CD4-positive, CD25-positive, alpha-beta regulatory T cell (primary cell): ENCODE measurements at places on chromosomes 11 and 22.
A peak's percentile ranks its signal among the peaks of the same experiment; 100 is the strongest.

DNA sequence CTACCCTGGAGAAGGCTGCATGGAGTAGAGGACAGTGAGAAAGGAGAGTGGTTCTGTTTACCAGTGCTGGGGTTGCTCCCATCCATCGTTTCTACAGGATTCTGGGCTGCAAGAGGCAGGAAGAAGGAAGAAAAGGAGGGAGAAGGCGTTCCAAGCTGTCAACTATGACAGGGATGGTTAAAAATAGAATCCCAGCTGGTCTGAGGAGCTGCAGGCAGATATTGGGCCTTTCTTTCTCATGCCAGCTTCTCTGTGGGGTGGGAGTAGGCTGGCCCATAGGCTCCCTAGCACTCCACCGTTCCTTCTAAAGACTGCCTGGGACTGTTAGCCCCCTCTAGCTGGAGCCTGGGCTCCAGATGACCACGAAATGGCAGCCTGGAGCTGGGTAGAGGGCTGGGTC, 13.6 kb downstream of the CCKBR start:
- no peak overlapping the region for H3K27ac ChIP-seq
- H3K4me3 ChIP-seq: no peak overlapping the region
- H3K36me3 ChIP-seq: no peaks in the 10 kb centered on the region
- no peaks in the 10 kb centered on the region for H3K4me1 ChIP-seq
- DNase-seq: no peak
- H3K27me3 ChIP-seq: peaks cover 4% of the 10 kb centered on the region

- no peak overlapping the region for H3K27ac ChIP-seq
- DNase-seq: no peak
- no peaks in the 10 kb centered on the region for H3K4me1 ChIP-seq
- no peaks in the 10 kb centered on the region for H3K36me3 ChIP-seq
Observed at GRCh38 chr22:28299309-28299708, 380.3 kb upstream of the PITPNB start.

GRCh38 chr11:2289859-2290258, 11.9 kb downstream of the C11orf21 start:
- H3K27me3 ChIP-seq: no peaks in the 10 kb centered on the region
- no peak overlapping the region for H3K4me3 ChIP-seq
- peaks cover 6% of the 10 kb centered on the region for H3K4me1 ChIP-seq
- DNase-seq: no peak
- no peak overlapping the region for H3K27ac ChIP-seq

- H3K27me3 ChIP-seq: peaks cover 4% of the 10 kb centered on the region
- no peaks in the 10 kb centered on the region for H3K36me3 ChIP-seq
- no peaks in the 10 kb centered on the region for H3K4me1 ChIP-seq
- no peak for DNase-seq
- no peak overlapping the region for H3K4me3 ChIP-seq
Observed at GRCh38 chr22:17475318-17476230, 87.7 kb upstream of the SLC25A18 start.

DNA sequence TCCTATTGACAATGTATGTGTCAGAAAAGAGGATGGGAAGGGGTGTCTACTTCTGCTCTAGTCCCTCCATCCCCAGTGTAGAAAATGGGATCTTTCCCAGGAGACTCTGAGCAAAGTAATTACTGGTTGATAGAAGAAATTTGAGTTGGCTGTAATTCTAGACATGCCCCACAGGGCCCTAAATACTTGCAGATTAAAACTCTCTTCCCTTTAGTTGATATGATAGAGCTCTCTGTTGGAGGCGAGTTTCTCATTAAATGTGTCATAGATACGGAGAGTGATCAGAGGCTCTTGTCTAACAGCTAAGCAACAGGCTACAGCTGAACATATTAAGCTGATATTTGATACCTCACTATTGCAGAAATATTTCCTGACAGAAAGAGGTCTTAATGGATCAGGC, 32.9 kb downstream of the OR52E1 start:
- no peaks in the 10 kb centered on the region for H3K4me1 ChIP-seq
- no peak overlapping the region for H3K4me3 ChIP-seq
- H3K36me3 ChIP-seq: no peaks in the 10 kb centered on the region
- no peaks in the 10 kb centered on the region for H3K27me3 ChIP-seq

- no peaks in the 10 kb centered on the region for H3K4me1 ChIP-seq
- H3K27ac ChIP-seq: no peak overlapping the region
- no peak for DNase-seq
- no peaks in the 10 kb centered on the region for H3K36me3 ChIP-seq
- no peaks in the 10 kb centered on the region for H3K27me3 ChIP-seq
Observed at GRCh38 chr11:2835296-2835695, 50.3 kb downstream of the CDKN1C start.

GRCh38 chr11:16839821-16840220, 101.4 kb downstream of the C11orf58 start:
- H3K4me3 ChIP-seq: no peak overlapping the region
- H3K27me3 ChIP-seq: no peaks in the 10 kb centered on the region
- H3K27ac ChIP-seq: no peak overlapping the region
- no peaks in the 10 kb centered on the region for H3K36me3 ChIP-seq
- no peak for DNase-seq

DNA sequence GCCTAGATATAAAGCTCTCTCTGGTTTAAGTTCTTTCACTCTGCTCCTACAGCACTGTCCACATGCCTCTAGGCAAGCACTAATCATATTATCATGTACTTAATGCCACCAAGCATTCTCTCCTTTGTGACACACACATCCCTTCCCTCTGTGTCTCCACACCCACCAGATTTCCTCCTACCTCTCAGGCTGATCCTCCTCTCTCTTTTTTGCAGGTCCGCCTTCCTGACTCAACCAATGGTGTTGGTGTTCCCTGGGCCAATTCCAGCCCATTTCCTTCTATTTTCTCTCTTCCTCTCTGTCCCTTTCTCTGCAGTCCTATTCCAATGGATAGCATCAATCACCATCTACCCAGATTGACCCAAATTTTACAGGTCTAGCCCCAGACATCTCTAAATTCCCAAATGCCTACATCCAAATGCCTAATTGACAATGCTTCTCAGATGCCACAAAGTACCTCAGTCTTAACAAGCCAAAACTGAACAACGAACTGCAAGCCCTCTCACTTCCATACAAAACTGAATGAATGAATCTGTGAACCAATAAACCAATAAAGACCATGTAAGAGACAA, 504 bp upstream of the ZNF215 start:
- DNase-seq: no peak
- H3K27ac ChIP-seq: no peak overlapping the region
- peaks cover 16% of the 10 kb centered on the region for H3K27me3 ChIP-seq
- peaks cover 15% of the 10 kb centered on the region for H3K4me1 ChIP-seq

DNA sequence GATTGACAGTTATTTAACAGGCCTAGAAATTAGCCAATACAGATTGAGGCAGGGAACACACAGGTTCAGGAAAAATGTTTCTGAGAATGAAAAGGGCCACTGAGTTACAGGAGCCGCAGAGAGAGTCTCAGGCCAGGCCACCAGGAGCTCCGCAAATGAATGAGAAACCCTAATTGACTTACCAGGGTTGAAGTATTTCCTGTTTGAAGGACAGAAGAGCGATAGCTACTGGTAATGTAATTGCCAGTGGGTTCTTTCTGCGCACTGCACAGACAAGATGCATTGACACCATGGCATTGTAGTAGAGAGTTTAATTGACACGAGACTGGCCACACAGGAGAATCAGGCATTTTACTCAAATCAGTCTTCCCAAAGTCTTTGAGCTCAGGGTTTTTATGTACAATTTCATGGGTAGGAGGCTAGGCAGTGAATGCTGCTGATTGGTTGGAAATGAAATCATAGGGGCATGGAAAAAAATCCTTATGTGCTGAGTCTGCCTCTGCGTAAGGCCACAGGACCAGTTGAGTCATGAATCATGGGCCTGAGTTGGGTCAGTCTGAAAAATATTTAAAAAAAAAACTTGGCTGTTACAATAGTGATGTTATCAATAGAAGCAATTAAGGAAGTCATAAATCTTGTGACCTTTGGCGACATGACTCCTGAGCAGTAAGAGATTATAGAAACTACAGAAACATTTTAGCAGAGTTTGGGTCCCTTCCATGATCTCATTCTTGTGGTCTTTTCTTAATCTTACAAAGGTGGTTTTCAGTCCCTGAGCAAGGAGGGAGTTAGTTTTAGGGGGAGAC, 203.8 kb downstream of the CASP12 start:
- DNase-seq: no peak
- no peak overlapping the region for H3K27ac ChIP-seq
- H3K36me3 ChIP-seq: no peaks in the 10 kb centered on the region
- no peaks in the 10 kb centered on the region for H3K27me3 ChIP-seq

- no peak overlapping the region for H3K27ac ChIP-seq
- no peak for DNase-seq
Observed at GRCh38 chr22:32050678-32051515, 7.8 kb downstream of the SLC5A1 start.

GRCh38 chr11:60994541-60995080, 23.1 kb downstream of the CD6 start:
- peaks cover 24% of the 10 kb centered on the region for H3K4me1 ChIP-seq
- peak; percentile 31 for DNase-seq
- H3K27me3 ChIP-seq: no peaks in the 10 kb centered on the region
- H3K27ac ChIP-seq: peak overlapping the region; percentile 58
- peak overlapping the region; percentile 21 for H3K4me3 ChIP-seq
- H3K36me3 ChIP-seq: peaks cover 47% of the 10 kb centered on the region

DNA sequence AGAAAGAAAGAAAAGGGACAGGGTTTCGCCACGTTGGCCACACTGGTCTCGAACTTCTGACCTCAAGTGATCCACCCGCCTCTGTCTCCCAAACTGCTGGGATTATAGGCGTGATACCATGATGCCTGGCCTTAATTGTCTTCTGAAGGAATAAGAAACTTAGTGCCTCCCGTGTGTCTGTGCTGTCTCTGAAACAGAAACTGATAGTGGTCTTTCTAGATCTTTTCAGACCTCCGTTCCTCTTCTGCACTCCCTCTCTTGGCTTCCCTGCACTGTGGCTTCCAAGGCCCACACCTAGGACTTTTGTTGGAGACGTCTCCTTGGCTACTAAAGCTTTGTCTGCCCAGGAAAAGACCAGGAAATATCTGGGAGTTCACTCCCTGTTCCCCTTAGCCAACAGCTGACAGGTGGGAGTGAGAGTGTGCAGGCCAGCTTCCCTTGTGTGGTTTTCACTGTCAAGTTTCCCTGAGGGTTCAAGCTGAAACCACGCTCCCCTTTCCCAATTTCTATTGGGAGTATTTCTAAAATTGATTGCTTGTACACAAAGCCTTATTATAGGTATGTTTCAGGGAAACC, 10.1 kb upstream of the HTR3B start:
- DNase-seq: no peak
- H3K27me3 ChIP-seq: peaks cover 2% of the 10 kb centered on the region
- H3K27ac ChIP-seq: no peak overlapping the region
- no peaks in the 10 kb centered on the region for H3K36me3 ChIP-seq
- no peaks in the 10 kb centered on the region for H3K4me1 ChIP-seq

DNA sequence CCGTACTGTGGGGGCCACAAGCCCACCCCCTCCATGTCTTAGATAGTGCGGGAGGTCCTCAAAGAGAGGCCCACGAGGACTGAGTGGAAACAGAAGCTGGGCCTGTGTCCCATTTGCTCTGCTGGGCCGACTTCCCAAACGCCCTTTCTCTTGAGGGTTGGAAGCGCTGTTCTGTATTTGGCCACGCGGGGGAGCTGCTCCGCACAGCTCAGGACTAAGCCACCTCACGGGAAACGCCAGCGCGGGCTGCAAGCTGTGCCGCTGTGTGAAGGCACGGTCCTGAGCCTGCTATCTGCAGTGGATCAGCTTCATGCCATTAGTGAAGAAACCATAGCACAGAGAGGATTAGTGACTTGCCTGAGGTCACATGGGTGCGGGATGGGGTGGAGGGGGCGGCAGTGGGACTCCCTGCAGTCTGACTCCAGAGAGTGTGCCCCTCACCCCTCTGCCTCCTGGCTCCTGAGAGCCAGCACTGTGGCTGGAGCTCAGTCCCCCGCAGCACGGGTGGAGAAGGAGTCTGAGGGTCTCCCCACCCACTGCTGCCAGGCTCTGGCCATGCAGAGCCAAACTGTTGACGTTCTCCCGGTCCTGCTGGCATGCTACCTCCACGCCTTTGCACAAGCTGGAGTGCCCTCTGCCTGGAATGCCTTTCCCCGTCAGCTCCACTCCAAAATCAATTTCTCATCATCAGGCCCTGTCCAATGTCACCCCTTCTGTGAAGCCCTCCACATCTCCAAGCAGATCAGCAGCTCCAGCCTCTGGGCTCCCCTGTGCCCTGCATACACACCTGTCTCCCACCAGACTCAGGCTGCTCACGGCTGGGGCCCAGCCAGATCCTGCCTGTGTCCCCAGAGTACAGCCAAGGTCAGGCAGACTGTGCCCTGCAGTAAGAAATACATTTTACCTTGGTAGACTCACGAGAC, 51.5 kb upstream of the LRRC32 start:
- peak; percentile 58 for DNase-seq
- peaks cover 6% of the 10 kb centered on the region for H3K27me3 ChIP-seq
- H3K36me3 ChIP-seq: no peaks in the 10 kb centered on the region

DNA sequence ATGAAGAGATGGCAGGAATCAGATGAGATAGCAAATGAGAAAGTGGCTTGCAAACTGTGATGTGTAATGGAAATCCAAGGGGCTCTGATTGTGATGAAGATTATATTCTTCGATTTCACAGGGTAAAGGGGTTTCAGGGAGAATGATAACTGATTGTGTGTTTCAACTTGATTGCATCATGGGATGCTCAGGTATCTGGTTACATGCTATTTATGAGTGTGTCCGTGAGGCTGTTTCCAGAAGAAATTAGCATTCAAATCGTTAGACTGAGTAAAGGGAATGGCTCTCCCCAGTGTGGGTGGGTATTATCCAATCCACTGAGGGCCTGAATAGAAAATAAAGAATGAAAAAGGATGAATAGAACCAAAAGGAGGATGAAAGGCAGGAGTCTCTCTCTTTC, 278.7 kb upstream of the LARGE1 start:
- no peak for DNase-seq
- no peak overlapping the region for H3K27ac ChIP-seq
- no peaks in the 10 kb centered on the region for H3K4me1 ChIP-seq
- H3K27me3 ChIP-seq: no peaks in the 10 kb centered on the region

DNA sequence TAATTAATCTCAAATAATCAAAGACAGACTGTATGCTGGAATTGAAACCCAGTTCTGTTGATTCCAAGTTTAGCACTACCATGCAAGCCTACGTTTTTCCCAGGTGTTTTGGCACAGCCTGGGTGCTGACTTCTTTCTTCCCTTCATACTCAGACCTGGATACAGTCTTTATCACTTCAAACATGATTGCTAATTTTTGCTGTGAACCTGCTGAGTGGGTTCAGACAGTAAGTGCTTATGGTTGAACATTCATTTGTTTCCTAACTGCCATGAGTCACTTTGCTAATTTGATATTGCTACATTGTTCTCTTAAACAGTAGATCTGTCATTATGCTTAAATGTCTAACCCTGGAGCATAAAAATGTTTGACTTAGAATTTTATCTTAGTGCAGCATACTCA, 12.2 kb downstream of the PAAF1 start:
- H3K27ac ChIP-seq: no peak overlapping the region
- H3K36me3 ChIP-seq: peaks cover 47% of the 10 kb centered on the region
- no peaks in the 10 kb centered on the region for H3K4me1 ChIP-seq
- H3K27me3 ChIP-seq: no peaks in the 10 kb centered on the region
- H3K4me3 ChIP-seq: no peak overlapping the region
